ENCODE measurements at places on chromosomes 5 and 9.
A peak's percentile ranks its signal among the peaks of the same experiment; 100 is the strongest.

- no peak for DNase-seq
Measured at GRCh38 chr5:39520232-39520572, 95.4 kb upstream of the DAB2 start.

DNA sequence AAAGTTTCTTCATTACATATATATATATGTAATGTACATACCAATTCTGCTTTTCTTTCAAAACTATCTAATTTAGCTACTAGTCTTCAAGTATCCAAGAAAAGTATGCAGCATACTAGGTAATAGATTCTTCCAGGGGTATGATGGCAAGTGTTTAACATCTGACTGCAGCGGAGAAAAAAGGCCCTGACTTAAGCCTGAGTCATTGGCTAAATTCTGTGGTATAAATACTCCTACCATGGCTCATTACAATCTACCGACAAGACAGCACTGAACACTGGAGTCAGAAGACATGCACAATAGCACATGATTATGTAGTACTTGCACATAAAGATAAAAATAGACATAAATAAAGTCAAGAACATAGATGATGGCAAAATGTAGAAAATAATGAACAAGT is 439.9 kb downstream of the BRINP1 start:
- DNase-seq, result no peak

DNA sequence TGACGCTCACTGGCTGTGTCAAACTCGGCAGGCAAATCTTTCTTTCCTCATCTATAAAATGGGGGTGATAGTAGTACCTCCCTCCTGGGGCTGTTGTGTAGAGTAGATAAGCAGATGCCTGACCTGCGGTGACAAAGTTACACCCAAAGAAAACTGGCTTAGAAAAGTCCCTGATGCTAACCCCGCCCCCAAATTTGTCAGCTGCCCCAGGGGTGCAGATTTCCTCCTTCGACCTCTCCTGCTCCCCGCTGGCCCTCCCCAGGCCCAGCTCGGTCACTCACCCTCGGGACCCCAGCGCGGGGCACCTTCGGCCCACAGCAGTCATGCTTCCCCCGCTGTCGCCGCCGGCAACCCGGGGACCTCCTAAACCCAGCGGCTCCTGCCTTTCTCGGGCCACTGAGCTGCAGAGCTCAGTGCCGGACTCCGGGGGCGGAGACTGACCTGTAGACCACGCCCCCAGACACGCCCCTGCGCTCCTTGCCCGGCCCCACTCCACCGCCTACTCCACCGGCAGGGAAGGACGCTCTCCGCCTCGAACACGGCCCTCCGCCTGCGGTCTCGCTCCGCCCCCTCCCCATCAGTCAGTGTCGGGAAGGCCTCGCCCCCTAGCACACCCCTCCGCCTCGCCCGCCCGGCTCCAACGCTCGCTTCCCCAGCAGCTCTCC is 7.4 kb downstream of the SH2D3C start:
- DNase-seq, result peak; percentile 98

GRCh38 chr5:180090769-180091546 is 19.4 kb upstream of the RNF130 start:
- DNase-seq, result no peak

DNA sequence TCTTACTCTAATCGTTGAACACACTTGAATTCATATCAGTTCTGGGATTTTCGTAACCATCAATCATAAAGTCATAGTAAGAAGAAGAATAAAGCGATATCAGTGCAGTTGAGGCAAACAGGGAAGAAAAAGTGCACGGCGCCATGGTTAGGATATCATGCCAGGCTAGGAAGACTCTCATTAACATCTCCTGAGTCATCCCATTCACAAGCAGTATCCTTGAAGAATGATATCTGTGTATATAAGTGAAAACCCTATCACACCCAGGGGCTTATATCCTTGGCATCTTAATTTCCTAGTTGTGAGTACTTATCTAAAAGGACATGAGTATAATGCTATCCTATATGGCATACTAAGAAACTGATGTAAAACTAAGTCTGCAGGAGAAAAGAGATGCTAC is 38.6 kb downstream of the NFIB start:
- no peak for DNase-seq

DNA sequence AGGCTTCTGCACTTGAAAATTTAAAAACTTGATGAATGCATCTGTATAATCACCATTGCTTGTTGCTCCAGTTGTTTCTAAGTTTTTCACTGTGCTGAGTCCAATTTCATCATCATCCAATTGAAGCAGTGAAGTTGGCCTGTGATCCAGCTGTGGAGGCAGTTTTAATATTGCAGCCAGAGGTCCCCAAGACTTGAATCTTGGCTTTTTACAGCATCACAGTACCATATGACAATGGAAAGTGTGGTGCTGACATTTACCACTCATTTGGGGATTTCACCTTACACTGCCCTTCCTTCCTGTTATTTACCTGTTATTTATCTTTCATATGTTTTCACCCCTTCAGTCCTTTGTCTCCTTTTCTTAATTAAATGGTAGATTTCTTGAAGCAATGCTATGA is 76.2 kb upstream of the SPIN1 start:
- DNase-seq, result no peak
